ENCODE measurements at places on chromosomes 5 and 9. TPM values are rescaled to one million over a fixed set of nuclear protein-coding genes. Genes with fewer than 3 reads are reported as not detected.

DNA sequence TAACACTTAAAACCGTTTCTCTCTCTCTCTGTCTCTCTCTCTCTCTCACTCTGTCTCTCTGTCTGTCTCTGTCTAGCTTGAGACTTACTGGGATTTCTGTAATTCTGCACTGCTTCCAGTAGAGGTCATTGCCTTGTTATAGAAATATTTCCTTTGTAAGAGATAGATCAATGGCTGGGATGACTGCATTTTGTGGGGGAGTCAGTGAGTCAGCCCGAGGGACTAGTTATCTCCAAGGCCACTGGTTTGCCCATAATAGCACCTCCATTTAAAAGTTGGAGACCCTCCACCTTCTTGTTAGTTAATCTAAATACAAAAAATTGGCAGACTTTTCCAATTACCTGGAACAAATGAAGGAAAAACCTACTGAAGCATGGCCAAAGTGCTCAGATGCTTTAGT is 547.2 kb downstream of the LRRC70 start:
- H3K27me3 ChIP-seq, result no peaks in the 10 kb centered on the region
- no peak overlapping the region for H3K27ac ChIP-seq
- no peak for DNase-seq

DNA sequence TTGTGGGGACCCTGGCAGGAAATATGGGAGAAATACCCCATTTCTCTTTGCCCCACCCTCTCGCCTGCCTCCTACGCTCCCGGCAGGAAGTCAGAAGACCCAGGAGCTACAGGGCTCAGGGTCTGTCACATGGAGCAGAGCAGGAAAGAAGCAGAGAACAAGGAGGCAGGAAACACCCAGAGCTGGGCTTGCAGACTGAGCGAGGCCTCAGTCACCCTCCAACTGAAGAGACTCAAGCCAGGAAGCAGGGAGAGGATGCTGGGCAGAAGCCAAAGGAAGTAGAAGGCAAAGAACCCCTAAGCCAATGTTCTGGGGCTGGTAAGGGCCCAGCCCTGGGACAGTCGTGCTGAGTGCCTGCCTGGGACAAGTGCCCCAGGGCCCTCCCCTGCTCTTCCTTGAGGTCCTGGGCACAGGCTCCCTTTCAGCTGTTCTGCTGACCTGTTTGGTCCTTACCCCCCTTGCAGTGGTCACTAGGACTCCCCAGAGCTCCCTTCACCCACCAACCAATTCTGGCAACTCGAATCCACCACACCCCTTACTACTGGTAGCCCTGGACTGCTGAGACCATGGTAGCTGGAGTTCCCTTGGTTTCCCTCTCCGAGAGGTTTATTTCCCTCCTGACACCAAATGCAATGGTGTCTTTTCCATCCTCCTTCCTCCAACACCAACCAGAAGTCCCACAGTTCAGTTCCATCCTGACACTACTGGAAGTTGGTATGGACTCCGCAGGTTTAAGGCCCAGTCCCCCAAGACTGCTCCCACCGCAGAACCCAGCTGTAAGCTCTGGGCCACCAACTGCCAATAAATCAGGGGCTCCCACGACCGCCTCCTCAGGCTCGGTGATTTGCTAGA is 157.5 kb downstream of the COL23A1 start:
- no peak overlapping the region for H3K4me3 ChIP-seq
- peak; percentile 27 for DNase-seq
- no peaks in the 10 kb centered on the region for H3K36me3 ChIP-seq
- H3K27me3 ChIP-seq, result no peaks in the 10 kb centered on the region
- H3K4me1 ChIP-seq, result peaks cover 4% of the 10 kb centered on the region

DNA sequence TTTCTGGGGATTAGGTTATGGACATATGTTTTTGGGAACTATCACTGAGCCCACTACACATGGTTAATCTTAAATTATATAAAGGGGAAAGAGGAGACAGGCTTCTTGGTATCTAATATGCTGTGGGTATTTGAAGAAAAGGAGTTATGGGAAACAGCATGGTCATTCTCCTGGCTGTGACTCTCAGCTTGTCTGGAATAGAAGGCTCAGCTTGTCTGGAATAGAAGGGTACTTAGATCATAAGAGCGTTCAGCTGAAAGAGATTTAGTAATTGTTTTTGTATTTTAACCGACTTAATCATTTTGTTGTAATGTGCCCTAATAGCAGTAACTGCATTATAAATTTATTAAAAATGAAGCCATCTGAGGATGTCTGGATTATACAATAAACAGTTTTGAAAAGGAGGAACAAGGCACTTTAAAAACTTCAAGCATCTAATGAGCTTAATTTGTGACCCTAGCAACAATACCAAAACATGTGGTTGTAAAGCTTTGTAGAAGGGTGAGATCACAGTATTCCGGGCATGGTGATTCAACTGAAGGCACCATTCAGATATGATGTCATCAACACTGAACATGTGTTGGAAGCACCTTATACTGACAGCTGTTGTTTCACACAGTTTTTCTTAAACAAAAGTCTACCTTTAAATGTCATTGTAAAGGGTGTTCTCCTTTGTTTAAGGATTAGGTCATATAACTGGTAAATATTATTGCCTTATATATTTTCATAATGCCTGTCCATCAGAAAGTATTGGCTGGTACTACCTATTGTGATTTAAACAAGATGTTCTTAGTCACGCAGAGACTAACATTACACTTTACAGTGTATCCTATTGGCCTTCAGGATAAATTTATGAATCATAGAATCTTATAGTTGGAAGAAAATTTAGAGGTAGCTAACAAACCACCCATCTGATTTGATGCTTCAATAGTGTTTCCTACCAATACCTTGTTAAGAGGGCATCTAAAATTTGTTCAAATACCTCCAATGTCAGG is 2174.1 kb upstream of the WWC1 start:
- H3K4me3 ChIP-seq, result no peak overlapping the region
- no peaks in the 10 kb centered on the region for H3K36me3 ChIP-seq
- H3K27ac ChIP-seq, result no peak overlapping the region
- no peak for DNase-seq
- H3K4me1 ChIP-seq, result no peaks in the 10 kb centered on the region

DNA sequence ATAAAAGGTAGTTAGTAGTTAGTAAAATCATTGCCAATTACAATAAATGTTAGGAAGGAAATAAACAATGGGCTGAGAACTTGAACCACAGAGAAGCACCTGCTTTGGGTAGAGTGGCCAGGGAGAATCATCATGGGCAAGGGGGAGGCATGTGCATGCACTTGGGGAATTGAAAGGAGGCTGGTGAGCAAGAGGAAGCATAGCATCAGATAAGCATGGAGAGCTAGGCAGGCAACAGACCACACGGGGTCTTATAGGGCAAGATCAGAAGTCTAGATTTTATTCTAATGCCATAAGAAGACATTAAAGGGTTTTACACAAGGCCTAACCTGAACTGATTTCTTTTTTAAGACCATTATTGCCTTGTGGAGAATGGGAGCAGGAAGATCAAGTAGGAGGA is 93.4 kb downstream of the PIP5K1B start:
- no peak for DNase-seq
- H3K27ac ChIP-seq, result no peak overlapping the region
- no peaks in the 10 kb centered on the region for H3K27me3 ChIP-seq
- no peaks in the 10 kb centered on the region for H3K4me1 ChIP-seq
- H3K4me3 ChIP-seq, result no peak overlapping the region

GRCh38 chr5:68303038-68303738 is 87.6 kb downstream of the PIK3R1 start:
- peaks cover 21% of the 10 kb centered on the region for H3K36me3 ChIP-seq
- no peaks in the 10 kb centered on the region for H3K4me1 ChIP-seq
- H3K4me3 ChIP-seq, result no peak overlapping the region
- no peaks in the 10 kb centered on the region for H3K27me3 ChIP-seq
- no peak for DNase-seq
- no peak overlapping the region for H3K27ac ChIP-seq

- H3K4me3 ChIP-seq, result no peak overlapping the region
- no peaks in the 10 kb centered on the region for H3K27me3 ChIP-seq
- DNase-seq, result no peak
- H3K36me3 ChIP-seq, result no peaks in the 10 kb centered on the region
- H3K4me1 ChIP-seq, result no peaks in the 10 kb centered on the region
Observed at GRCh38 chr9:130378875-130379648, 65.7 kb upstream of the ASS1 start.

- DNase-seq, result no peak
- no peaks in the 10 kb centered on the region for H3K27me3 ChIP-seq
- no peak overlapping the region for H3K27ac ChIP-seq
- H3K4me1 ChIP-seq, result no peaks in the 10 kb centered on the region
- H3K36me3 ChIP-seq, result no peaks in the 10 kb centered on the region
Observed at GRCh38 chr5:110625376-110625999, 101.0 kb downstream of the TMEM232 start.

PCDHGB6 gene
- total RNA-seq, result 2.8 TPM

SLC27A4 gene
- 5.9 TPM for total RNA-seq

GRCh38 chr5:94810281-94810680 is 191.8 kb downstream of the SLF1 start:
- H3K27me3 ChIP-seq, result no peaks in the 10 kb centered on the region
- no peaks in the 10 kb centered on the region for H3K36me3 ChIP-seq
- H3K4me1 ChIP-seq, result no peaks in the 10 kb centered on the region
- DNase-seq, result no peak
- H3K27ac ChIP-seq, result no peak overlapping the region
- H3K4me3 ChIP-seq, result no peak overlapping the region

TMEM252 gene
- 0.17 TPM for total RNA-seq

PRRT1B gene
- 1.3 TPM for total RNA-seq

PTPN3 gene
- total RNA-seq, result 30.3 TPM

DNA sequence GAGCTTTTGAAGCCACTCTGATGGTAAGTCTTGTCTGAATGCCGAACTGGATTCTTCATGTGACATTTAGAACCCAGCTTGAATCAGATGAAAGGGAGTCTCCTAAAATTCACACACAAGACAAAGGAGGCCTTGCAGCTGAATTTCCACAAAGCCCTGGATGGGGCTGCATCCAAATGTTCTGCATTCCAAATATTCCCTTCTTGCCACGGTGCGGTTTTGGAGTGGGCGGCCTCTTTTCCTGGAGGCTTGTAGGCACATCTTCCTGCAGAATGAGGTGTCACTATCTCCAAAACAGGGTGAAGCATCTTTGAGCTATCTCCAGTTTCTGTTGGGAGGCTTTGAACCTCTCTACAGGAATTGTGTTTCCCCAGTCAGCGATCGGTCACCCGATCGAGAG is 342.7 kb downstream of the ARHGEF28 start:
- H3K36me3 ChIP-seq, result no peaks in the 10 kb centered on the region
- no peak for DNase-seq
- no peak overlapping the region for H3K27ac ChIP-seq
- no peaks in the 10 kb centered on the region for H3K27me3 ChIP-seq

- no peak overlapping the region for H3K4me3 ChIP-seq
- no peak overlapping the region for H3K27ac ChIP-seq
- no peaks in the 10 kb centered on the region for H3K27me3 ChIP-seq
- H3K4me1 ChIP-seq, result no peaks in the 10 kb centered on the region
Observed at GRCh38 chr5:178424810-178425177, 165.4 kb downstream of the COL23A1 start.

DNA sequence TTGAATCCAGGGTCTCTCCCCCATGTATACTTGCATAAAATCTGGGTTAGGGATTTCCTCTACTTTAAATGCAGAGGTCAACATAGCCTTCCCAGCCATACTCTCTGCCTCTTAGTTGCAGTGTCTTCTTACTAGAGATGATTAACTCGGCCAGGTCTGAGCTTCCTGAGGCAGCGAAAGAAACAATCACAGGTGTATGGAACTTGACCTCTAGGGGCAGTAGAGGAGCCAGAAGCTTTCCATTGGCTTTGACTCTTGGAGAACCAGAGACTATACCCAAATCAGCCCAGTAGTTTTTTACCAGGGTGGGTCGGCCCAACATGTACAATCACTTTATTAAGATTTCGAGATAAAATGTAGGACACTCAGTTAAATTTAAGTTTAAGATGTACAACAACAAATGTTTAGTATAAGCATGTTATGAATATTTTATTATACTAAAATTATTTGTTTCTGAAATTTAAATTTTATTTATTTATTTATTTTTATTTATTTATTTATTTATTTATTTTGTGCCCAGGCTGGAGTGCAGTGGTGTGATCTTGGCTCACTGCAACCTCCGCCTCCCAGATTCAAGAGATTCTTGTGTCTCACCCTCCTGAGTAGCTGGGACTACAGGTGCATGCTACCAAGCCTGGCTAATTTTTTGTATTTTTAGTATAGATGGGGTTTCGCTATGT is 48.0 kb upstream of the DMRT3 start:
- H3K36me3 ChIP-seq, result no peaks in the 10 kb centered on the region
- DNase-seq, result no peak
- no peak overlapping the region for H3K27ac ChIP-seq
- H3K4me3 ChIP-seq, result no peak overlapping the region

STC2 gene
- total RNA-seq, result not detected

GGTA1 gene
- 3.3 TPM for total RNA-seq

DMRTA1 gene
- total RNA-seq, result 1.4 TPM

GRCh38 chr9:105150991-105151685 is 93.3 kb upstream of the SLC44A1 start:
- H3K27me3 ChIP-seq, result no peaks in the 10 kb centered on the region
- H3K36me3 ChIP-seq, result no peaks in the 10 kb centered on the region
- H3K4me1 ChIP-seq, result no peaks in the 10 kb centered on the region
- H3K4me3 ChIP-seq, result no peak overlapping the region
- no peak overlapping the region for H3K27ac ChIP-seq

DNA sequence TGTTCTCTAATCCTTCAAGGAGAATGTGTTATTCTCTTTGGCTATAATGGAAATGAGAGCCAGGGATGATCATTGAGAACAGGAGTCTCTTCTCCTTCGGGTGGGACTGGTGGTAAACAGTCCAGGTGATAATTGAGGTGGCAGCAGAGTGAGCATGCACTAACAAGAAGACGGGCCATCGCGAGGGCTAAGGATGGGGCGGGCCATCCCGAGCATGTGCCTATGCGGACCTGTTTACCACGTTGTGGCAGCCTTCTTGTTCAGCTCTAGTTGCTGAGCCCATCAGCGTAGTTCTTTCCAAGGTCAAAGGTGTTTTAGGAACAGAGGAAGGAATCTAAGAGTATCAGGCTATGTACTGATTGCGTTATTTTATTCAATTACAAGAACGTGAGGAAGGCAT is 180.1 kb downstream of the SMARCA2 start:
- H3K4me1 ChIP-seq, result no peaks in the 10 kb centered on the region
- no peaks in the 10 kb centered on the region for H3K27me3 ChIP-seq
- peaks cover 40% of the 10 kb centered on the region for H3K36me3 ChIP-seq
- no peak overlapping the region for H3K4me3 ChIP-seq
- no peak overlapping the region for H3K27ac ChIP-seq
- DNase-seq, result no peak

DNA sequence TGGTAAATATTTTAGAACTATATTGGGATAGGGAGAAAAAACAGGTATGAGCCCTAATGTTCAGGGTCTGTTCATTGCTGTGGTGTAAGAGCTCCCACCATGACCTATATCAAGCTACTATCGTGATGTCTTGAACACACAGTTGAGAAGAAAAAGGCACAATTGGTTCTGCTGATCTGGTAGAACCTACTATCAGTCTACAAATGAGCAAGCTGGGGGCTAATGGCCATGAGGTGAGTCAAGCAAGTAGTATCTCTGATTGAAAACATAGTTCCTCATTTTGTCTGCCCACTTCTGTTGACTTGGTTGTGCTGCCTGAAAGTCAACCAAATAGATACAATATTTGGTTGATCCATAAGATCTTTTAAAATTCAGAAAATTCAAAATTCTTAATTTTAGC is 1026.3 kb downstream of the CDH12 start:
- no peak overlapping the region for H3K4me3 ChIP-seq
- no peak overlapping the region for H3K27ac ChIP-seq
- H3K36me3 ChIP-seq, result no peaks in the 10 kb centered on the region
- H3K4me1 ChIP-seq, result no peaks in the 10 kb centered on the region
- DNase-seq, result no peak

Measured in liver (tissue), 10 donors.